Neural crest cell (in vitro differentiated cells): ENCODE measurements at places on chromosomes 5 and 9. TPM values are rescaled to one million over a fixed set of nuclear protein-coding genes. Genes with fewer than 3 reads are reported as not detected.

DNA sequence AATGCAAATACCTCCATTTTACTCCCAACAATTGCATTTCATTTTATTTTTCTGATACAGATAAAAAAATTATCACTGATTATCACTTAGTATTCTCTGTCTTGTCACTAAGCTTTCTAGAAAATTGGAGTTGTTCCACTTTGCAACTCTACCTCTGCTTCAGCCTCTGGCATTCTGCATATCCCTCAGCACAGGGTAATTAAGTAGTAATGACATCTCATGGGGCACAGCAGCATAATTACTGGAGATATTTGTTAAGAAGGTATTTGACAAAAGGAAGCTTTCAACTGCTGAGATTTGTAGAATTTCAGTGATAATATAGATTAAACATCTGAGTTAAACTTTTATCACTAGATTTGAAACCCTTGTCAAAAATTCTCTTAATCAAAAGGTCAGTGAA is 446.2 kb downstream of the HTR1A start:
- H3K36me3 ChIP-seq = no peaks in the 10 kb centered on the region
- peaks cover 10% of the 10 kb centered on the region for H3K27me3 ChIP-seq
- no peak overlapping the region for H3K4me3 ChIP-seq

DNA sequence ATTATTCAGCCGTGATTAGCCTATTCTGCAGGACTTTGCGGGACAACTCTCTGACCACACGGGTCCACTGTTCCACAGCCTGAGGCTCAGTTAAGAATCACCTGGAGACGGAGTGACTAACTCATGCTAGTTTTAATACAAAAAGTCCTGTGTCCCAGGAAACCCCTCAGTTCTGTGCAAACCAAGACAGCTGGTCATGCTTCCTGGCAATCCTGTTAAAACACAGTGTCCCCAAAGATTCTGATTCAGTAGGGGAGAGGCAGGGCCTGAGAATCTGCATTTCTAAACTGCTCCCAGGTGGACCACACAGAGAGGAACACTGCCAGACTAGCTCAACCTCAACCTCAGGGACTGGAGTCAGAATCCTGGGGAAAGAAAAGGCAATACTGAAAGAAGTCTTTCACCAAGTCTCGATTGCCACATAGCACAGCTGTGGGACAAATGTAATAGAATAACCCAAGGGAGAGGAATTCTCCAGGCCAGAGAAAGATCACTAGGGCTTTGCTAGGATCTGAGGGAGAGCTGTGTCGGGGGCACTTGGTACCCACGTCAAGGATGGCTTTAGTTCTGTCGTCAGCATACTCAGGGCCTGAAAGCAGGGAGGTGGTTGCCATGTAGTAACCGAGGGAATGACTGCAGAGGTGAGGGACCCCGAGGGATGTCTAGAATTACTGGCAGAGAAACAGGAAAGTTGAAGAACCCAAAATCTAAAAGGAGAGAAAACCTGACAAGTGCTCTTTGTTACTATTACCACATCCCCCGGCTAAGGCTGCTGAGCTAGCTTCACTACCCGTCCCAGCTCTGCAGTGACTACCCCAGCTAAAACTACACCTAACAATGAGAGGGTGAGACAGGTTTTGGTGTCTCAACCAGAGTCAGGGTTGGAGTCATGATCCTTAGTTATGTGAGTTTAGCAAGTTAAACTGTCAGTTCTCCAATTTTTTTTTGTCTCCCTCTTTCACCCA is 8.6 kb downstream of the SUSD1 start:
- H3K4me1 ChIP-seq = peaks cover 32% of the 10 kb centered on the region
- DNase-seq = no peak
- H3K27ac ChIP-seq = no peak overlapping the region
- H3K36me3 ChIP-seq = peaks cover 5% of the 10 kb centered on the region

GRCh38 chr9:82695704-82696103 is 367.2 kb downstream of the RASEF start:
- no peaks in the 10 kb centered on the region for H3K27me3 ChIP-seq
- no peak overlapping the region for H3K4me3 ChIP-seq

- H3K36me3 ChIP-seq = no peaks in the 10 kb centered on the region
- DNase-seq = no peak
- H3K27ac ChIP-seq = no peak overlapping the region
- H3K4me1 ChIP-seq = no peaks in the 10 kb centered on the region
- no peak overlapping the region for H3K4me3 ChIP-seq
Observed at GRCh38 chr9:133304477-133305377, 29.7 kb upstream of the ABO start.

ERGIC1 gene
- total RNA-seq = 106 and 108 TPM in 2 replicates
